ENCODE measurements at places on chromosomes 6 and 20.

DNA sequence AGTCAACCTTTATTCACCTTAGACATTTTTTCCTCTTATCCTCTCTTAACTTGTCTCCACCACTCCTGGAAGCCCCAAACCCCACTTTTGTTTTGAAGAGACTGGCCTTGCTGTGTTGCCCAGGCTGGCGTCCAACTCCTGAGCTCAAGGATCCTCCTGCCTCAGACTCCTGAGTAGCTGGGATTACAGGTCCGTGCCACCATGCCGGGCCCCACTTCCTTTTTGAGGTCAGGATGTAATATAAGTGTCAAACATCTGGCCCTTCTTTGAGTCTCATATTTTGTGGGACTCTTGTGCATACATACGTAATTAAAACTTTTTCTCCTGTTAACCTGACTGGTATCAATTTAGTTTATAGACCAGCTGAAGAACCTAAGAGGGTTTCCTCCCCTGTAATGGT lies 1.4 kb upstream of the CDK19 start:
- no peak for DNase-seq

DNA sequence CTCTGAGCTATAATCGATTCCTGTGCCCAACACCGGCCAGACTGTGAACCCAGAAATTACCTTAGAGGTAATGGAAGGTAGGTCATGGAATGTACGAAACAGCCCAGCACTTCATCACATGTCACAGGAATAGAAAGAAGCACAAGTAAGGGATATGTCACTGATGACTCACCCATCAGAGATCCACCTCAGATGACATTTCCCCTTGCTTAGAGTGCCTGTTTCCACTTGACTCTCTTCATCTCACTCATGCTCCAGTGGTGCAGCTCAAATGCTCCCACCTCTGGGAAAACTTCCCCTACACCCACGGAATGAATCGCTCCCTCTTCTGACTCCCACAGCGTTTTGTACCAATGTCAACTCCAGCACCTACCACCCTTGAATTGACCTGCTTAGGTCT lies 381.6 kb upstream of the CNR1 start:
- DNase-seq = no peak

GRCh38 chr6:13362412-13362811 lies 34.1 kb upstream of the TBC1D7 start:
- DNase-seq = no peak

DNA sequence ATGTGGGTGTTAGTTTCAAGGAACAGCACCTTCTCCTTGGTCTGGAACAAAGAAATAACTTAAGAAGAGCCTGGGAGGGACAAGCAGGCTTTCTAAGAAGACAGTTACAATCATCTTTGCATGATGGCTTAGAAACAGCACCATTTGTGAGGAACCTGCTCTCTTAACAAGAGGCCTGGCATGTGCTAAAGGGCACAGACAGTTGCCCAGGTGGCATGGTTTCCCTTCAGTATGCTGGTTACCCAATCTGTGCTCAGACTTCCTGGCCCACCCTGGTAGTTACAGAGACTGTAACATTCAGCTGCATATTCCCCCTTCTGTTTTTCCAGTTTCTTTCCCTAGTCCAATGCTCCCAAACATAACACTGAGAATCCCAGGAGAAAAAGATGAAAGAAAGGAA lies 84.0 kb downstream of the CHD6 start:
- DNase-seq = no peak

DNA sequence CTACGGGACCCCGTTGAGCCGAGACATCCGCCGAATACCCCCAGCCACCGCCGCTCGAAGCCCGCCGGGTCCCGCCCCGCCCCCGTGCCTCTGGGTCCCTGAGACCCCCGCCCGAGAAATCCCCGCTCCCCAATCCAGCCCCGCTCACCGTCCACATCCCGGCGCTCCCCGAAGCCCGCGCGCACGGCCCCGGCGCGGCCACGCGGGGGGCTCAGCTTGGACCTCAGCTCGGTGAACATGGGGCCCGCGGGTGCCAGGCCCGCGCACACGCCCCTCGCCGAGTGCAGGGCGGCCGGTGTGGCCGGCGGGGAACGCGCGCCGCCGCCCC lies 249 bp downstream of the SAMD10 start:
- no peak for DNase-seq

- DNase-seq = no peak
These were observed 72.6 kb downstream of the TFAP2B start for GRCh38 chr6:50891290-50891689.

- no peak for DNase-seq
These were observed 33.1 kb upstream of the TMEM30A start for GRCh38 chr6:75317503-75318206.

- no peak for DNase-seq
These were observed 176.6 kb upstream of the POU3F2 start for GRCh38 chr6:98657764-98658163.

- no peak for DNase-seq
These were observed 25.0 kb upstream of the SDCBP2 start for GRCh38 chr20:1353956-1354355.

DNA sequence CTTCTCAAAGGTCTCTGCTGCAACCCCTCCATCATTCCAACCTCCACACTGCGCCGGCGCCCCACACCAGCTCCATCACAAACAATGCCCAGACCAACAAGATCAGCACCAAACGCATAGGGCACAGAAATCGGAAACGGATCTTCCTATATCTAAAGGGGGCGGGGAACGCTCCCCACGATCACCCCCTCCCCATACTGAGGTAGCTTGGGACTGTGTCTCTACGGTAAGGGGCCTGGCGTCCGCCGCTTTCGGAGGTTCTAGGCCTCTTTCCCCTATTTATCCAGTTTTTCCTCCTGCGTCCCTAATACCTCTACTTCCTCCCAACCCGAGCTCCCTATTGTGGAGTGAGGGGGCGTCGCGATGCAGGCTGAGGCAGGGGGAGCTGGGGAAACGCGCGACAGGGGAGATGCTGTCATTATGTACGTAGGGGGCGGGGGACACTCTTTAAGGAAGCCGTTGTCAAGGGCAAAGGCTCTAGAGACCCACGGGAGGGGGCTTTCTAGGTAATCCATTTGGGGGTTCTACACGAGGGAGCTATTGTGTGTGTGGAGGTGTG lies 909 bp downstream of the DNAAF9 start:
- DNase-seq = peak; percentile 4

- no peak for DNase-seq
These were observed 22.3 kb upstream of the LAMP5 start for GRCh38 chr20:9492067-9492466.

DNA sequence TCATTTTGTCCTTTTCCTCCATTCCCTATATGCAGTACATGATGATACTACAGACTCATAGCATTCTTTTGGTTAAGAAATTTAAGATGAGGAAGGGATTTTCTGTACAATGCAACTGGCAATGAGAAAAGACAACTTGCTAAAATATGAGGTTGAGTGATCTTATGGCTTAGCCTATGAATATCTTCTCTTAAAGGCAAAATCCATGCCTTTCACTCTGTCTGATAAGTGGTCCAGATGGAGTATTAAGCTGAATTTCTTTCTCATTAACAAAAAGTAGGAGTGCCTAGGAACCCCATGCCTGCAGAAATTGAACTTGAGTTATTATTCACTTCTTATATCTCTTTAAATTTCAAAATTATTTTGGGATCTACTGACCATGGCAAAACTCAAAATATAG lies 135.3 kb downstream of the GRIK2 start:
- no peak for DNase-seq

- DNase-seq = no peak
These were observed 47.6 kb upstream of the SMLR1 start for GRCh38 chr6:130779658-130780033.

- DNase-seq = no peak
These were observed 129.7 kb upstream of the AHI1 start for GRCh38 chr6:135627092-135627715.
